ENCODE measurements at places on chromosomes 1 and 21. TPM values are rescaled to one million over a fixed set of nuclear protein-coding genes. Genes with fewer than 3 reads are reported as not detected.
A peak's percentile ranks its signal among the peaks of the same experiment; 100 is the strongest.

Gene EPHA8
- total RNA-seq: not detected

Gene LAX1
- not detected for total RNA-seq

Gene PSMD4
- total RNA-seq: 127 TPM

Gene SV2A
- 1.4 TPM for total RNA-seq

Gene IL23R
- total RNA-seq: not detected

Gene CHODL
- 0.52 TPM for total RNA-seq

Gene LAD1
- total RNA-seq: 6.4 TPM

Gene HSD3B1
- not detected for total RNA-seq

DNA sequence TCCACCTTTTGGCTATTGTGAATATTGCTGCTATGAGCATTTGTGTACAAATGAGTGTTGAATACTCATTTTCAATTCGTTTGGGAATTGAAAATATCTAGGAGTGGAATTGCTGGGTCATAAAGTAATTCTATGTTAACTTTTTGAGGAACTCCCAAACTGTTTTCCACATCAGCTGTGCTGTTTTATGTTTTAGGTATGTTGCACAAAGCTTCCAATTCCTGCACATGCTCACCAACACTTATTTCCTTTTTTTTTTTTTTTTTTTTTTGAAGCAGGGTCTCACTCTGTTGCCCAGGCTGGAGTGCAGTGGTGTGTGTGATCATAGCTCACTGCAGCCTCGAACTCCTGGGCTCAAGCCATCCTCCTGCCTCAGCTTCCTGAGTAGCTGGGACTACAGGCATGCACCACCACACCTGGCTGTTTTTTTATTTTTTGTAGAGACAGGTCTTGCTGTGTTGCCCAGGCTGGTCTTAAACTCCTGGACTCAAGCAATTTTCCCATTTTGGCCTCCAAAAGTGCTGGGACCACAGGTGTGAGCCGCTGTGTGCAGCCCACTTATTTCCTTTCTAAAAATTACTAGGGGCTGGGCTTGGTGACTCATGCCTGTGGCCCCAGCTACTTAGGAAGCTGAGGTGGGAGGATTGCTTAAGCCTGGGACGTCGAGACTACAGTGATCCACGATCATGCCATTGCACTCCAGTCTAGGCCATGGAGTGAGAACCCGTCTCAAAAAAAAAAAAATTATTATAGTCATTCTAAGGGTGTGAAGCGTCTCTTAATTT lies 33.4 kb downstream of the TMCC2 start:
- H3K27ac ChIP-seq: no peak overlapping the region
- DNase-seq: no peak
- no peaks in the 10 kb centered on the region for H3K27me3 ChIP-seq
- H3K4me1 ChIP-seq: peaks cover 34% of the 10 kb centered on the region

DNA sequence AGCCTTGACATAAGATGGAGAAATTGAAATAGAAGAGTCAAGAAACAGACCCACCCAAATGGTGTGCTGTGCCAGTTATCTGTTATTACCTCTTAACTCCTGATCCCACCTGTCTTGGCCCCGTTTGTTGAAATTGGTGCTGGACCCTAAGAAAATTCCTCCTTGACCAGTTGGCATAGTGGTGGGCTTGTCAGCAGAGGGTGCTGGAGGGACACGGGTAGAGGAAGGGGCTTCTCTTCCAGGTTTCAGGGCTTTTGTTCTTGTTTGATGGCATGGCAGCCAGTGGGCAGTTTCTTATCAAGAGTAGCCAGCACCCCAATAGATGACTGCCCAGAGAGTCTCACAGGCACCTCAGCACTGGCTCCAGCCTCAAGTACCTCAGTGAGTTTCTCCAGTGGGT lies 51.6 kb downstream of the PCBP3 start:
- no peaks in the 10 kb centered on the region for H3K4me1 ChIP-seq
- H3K27me3 ChIP-seq: no peaks in the 10 kb centered on the region
- no peak for DNase-seq
- H3K27ac ChIP-seq: no peak overlapping the region
- H3K4me3 ChIP-seq: no peak overlapping the region

- H3K27me3 ChIP-seq: peaks cover 4% of the 10 kb centered on the region
- no peaks in the 10 kb centered on the region for H3K4me1 ChIP-seq
- DNase-seq: no peak
- H3K4me3 ChIP-seq: no peak overlapping the region
- H3K27ac ChIP-seq: no peak overlapping the region
Measured at GRCh38 chr1:110726755-110727154, 52.0 kb upstream of the KCNA3 start.

- peaks cover 63% of the 10 kb centered on the region for H3K27me3 ChIP-seq
Measured at GRCh38 chr1:29341936-29342335, 105.6 kb downstream of the PTPRU start.

DNA sequence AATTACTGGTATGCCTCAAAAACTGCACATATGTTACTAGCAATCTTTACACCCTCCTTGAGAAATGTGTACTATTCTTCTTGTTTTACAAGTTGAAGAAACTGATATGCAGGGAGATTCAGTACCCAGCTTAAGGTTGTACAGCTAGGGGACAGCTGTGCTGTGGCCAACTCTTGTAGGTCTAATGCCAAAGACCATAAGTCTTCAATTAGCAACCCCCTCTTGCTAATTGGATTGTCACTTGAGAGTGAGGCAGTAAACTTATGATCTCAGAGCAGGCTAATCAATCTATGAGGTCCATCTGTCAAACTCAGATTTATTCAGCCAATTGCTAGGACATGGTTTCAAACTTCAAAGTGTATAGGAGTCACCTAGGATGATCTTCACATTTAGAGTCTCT lies 492.0 kb upstream of the USP24 start:
- no peak for DNase-seq
- H3K4me1 ChIP-seq: no peaks in the 10 kb centered on the region
- no peaks in the 10 kb centered on the region for H3K27me3 ChIP-seq
- no peak overlapping the region for H3K4me3 ChIP-seq
- no peaks in the 10 kb centered on the region for H3K36me3 ChIP-seq

- H3K36me3 ChIP-seq: peaks cover 20% of the 10 kb centered on the region
- H3K27me3 ChIP-seq: no peaks in the 10 kb centered on the region
- H3K4me3 ChIP-seq: peak overlapping the region; percentile 11
- H3K27ac ChIP-seq: peak overlapping the region; percentile 98
Measured at GRCh38 chr1:206693029-206693428, 8.3 kb downstream of the MAPKAPK2 start.

- no peaks in the 10 kb centered on the region for H3K27me3 ChIP-seq
- no peaks in the 10 kb centered on the region for H3K36me3 ChIP-seq
- H3K4me3 ChIP-seq: no peak overlapping the region
- DNase-seq: no peak
- no peak overlapping the region for H3K27ac ChIP-seq
- no peaks in the 10 kb centered on the region for H3K4me1 ChIP-seq
Measured at GRCh38 chr1:175443332-175443731, 250.8 kb upstream of the KIAA0040 start.

DNA sequence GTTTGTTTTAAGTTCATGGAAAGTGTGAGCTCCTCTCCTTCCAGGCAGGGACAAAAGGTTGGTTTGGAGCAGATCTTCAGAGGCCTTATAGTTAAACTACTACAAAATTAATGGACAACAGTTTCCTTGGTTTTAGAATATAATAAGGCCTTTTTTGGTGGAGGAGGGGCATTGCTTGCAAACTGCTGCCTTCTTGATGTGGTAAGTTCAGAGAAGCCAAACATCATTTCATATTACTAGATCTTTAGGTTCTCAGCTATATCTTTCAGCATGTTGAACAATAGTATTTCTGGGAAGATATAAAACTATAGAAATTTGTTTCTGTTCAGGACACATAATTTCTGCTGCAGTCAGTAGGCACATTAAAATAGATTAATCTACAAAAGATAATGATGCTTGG lies 97.8 kb upstream of the B3GALT2 start:
- H3K36me3 ChIP-seq: no peaks in the 10 kb centered on the region
- H3K27ac ChIP-seq: no peak overlapping the region
- no peaks in the 10 kb centered on the region for H3K4me1 ChIP-seq
- H3K27me3 ChIP-seq: no peaks in the 10 kb centered on the region

DNA sequence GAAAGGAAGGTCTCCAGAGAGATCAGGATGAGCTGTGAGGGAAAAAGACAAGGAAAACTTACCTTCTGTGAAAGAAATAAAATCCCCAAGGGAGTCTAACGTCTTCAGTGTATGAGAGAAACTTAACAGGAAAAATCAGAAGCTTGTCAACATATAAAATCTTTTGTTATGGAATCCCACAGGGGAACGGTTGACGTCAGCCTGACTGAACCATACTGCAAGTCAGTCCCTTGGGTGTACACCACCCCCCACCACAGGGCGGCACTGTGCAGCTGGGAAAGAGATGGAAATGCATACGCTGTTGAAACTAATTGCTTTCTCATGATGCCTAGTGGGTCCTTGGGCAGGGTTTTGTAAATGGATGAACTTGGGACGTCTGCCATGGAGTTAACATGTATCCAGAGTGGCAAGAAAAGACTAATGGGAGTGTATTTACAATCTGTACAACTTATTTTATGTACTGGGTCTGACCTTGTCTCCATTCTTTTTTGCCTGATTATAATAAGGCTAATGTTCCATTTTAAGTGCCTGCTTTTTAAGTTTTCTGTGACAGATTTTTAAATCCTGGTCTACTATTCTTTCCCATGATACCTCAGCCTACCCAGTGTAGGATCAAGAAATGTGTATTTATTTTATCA lies 22.7 kb downstream of the UTP25 start:
- no peaks in the 10 kb centered on the region for H3K4me1 ChIP-seq
- H3K27me3 ChIP-seq: no peaks in the 10 kb centered on the region
- peaks cover 82% of the 10 kb centered on the region for H3K36me3 ChIP-seq
- no peak overlapping the region for H3K27ac ChIP-seq
- peak; percentile 47 for DNase-seq

- no peaks in the 10 kb centered on the region for H3K36me3 ChIP-seq
- no peaks in the 10 kb centered on the region for H3K27me3 ChIP-seq
- DNase-seq: no peak
- no peak overlapping the region for H3K4me3 ChIP-seq
- no peak overlapping the region for H3K27ac ChIP-seq
Measured at GRCh38 chr1:59136541-59137275, 160.2 kb upstream of the FGGY start.

DNA sequence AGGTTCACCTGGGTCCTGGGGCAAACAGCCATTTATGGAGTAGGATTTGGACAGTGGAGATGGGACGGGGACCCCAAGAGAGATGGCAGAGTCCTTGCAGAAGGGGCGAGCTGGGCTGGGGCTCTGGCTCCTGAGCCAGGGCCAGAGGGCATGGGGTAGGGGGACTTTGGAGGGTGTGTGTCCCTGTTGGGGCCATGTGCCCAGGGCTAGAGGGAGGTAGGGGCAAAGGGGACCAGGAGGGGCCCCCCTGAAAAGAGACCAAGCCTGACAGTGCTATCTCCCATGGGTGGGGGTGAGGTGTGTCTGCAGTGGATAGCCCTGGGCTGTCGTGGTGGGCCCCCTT lies 92.3 kb downstream of the TRIM11 start:
- no peaks in the 10 kb centered on the region for H3K27me3 ChIP-seq
- no peak for DNase-seq
- H3K27ac ChIP-seq: no peak overlapping the region
- H3K4me3 ChIP-seq: no peak overlapping the region
- no peaks in the 10 kb centered on the region for H3K4me1 ChIP-seq

GRCh38 chr1:219500327-219500897 lies 112.5 kb downstream of the ZC3H11B start:
- H3K4me3 ChIP-seq: no peak overlapping the region
- no peak overlapping the region for H3K27ac ChIP-seq
- H3K36me3 ChIP-seq: no peaks in the 10 kb centered on the region
- H3K4me1 ChIP-seq: no peaks in the 10 kb centered on the region
- DNase-seq: no peak
- no peaks in the 10 kb centered on the region for H3K27me3 ChIP-seq

DNA sequence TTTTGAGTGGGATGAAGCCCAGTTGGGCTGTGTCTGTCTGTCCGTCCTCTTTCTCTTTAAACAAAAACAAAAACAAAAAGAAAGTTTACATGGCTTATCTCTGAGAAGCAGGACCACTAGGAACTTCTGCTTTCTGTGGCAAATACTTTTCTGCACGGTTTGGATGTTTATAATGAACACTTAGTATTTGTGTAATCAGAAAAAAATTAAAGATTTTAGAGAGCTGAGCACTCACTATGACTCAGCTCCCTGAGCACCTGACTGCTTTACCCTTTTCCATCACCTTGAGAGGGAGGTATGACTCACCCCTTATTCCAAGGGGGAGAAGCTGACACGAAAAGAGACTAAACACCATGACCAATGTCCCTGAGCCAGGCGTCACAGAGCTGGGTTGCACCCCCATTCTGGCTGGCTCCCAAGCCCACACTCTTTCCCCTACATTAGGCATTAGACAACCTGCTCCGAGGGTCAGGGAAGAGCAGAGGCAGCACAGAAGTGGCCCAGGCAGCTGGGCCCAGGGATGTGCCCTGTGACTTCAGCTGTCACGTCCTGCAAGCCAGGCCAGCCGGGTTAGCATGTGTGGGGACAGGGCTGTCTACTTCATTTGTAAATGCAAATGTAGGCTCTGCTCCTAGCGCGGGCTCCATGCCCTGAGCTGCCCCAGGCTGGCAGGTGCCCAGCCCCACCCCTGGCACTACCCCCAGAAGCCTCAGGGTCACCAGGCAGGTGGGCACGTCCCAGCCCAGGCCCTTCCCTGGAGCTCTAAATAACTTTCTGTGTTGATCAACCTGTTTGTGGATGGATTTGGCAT lies 30.4 kb downstream of the RAP1GAP start:
- no peaks in the 10 kb centered on the region for H3K36me3 ChIP-seq
- no peaks in the 10 kb centered on the region for H3K27me3 ChIP-seq
- peak; percentile 54 for DNase-seq
- no peaks in the 10 kb centered on the region for H3K4me1 ChIP-seq

DNA sequence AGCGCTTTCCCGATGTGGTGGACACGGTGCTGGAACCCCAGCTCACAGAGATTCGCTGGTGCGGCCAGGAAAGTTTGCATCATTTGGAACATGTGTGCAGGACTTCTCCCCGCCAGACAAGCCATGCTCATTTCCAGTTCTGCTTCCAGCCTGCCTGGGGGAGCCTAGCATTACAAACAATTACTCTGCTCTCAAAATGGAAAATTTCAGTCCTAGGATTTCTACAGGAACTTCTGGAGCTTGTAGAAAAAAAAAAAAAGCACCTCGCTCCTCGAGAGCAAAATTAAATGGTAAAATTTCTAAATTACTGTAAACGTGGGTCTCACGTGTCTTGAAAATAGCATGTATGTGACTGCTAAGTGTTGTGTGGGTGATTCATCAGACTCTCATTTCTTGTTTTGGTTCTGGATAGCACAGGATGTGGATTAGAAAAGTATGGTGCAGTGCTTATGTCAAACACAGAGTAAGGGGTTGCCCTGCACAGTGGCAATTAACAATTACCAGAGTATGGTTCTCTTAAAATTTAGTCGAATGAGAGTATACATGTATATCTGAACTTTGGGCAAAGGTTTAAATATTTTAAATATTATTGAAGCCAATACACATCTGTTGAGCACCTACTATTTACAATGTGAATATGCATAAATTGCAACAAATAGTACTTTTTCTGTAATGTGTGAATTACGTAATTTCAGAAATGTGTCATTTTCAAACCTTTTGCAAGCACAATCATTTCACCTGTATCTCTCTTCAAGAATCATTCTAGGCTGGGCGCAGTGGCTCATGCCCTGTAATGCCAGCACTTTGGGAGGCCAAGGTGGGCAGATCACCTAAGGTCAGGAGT lies 61.8 kb upstream of the PTGFRN start:
- no peaks in the 10 kb centered on the region for H3K27me3 ChIP-seq
- H3K27ac ChIP-seq: peak overlapping the region; percentile 37
- H3K36me3 ChIP-seq: no peaks in the 10 kb centered on the region

GRCh38 chr1:1924386-1924785 lies 5.3 kb upstream of the TMEM52 start:
- H3K4me1 ChIP-seq: peaks cover 6% of the 10 kb centered on the region
- H3K4me3 ChIP-seq: no peak overlapping the region
- H3K36me3 ChIP-seq: no peaks in the 10 kb centered on the region
- H3K27me3 ChIP-seq: no peaks in the 10 kb centered on the region
- no peak for DNase-seq
- no peak overlapping the region for H3K27ac ChIP-seq
